ENCODE measurements at places on chromosomes 16 and 17. TPM values are rescaled to one million over a fixed set of nuclear protein-coding genes. Genes with fewer than 3 reads are reported as not detected.

Gene FA2H
- not detected for total RNA-seq

Gene ADAD2
- total RNA-seq, result not detected

Gene CNTNAP4
- not detected for total RNA-seq

Gene THOC6
- total RNA-seq, result 28.6 TPM

Gene KRT32
- total RNA-seq, result not detected

Gene KRTAP9-8
- not detected for total RNA-seq

Gene EPOP
- total RNA-seq, result 8.0 TPM

Gene PIK3R5
- total RNA-seq, result 0.90 TPM

Data from neural progenitor cell (in vitro differentiated cells).